GM20000 (cell line): ENCODE measurements at places on chromosomes 6 and 20.

DNA sequence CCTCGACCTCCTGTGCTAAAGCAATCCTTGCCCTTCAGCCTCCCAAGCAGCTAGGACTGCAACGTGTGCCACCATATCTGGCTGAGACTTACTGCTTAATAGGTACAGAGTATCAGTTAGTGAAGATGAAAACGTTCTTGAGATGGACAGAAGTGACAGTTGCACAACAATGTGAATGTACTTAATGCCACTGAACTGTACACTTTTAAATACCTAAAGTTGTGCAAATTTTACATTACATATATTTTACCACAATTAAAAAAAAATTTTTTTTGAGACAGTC is 25.9 kb downstream of the NUDT3 start:
- DNase-seq, result no peak

DNA sequence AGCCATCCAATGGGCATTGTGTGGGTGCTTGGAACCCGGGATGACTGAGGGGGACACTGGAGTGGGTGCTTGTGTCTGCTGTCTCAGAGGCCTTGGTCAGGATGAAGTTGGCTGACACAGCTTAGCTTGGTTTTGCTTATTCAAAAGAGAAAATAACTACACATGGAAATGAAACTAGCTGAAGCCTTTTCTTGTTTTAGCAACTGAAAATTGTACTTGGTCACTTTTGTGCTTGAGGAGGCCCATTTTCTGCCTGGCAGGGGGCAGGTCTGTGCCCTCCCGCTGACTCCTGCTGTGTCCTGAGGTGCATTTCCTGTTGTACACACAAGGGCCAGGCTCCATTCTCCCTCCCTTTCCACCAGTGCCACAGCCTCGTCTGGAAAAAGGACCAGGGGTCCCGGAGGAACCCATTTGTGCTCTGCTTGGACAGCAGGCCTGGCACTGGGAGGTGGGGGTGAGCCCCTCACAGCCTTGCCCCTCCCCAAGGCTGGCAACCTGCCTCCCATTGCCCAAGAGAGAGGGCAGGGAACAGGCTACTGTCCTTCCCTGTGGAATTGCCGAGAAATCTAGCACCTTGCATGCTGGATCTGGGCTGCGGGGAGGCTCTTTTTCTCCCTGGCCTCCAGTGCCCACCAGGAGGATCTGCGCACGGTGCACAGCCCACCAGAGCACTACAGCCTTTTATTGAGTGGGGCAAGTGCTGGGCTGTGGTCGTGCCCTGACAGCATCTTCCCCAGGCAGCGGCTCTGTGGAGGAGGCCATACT is 49.4 kb downstream of the PYGB start:
- peak; percentile 81 for DNase-seq

DNA sequence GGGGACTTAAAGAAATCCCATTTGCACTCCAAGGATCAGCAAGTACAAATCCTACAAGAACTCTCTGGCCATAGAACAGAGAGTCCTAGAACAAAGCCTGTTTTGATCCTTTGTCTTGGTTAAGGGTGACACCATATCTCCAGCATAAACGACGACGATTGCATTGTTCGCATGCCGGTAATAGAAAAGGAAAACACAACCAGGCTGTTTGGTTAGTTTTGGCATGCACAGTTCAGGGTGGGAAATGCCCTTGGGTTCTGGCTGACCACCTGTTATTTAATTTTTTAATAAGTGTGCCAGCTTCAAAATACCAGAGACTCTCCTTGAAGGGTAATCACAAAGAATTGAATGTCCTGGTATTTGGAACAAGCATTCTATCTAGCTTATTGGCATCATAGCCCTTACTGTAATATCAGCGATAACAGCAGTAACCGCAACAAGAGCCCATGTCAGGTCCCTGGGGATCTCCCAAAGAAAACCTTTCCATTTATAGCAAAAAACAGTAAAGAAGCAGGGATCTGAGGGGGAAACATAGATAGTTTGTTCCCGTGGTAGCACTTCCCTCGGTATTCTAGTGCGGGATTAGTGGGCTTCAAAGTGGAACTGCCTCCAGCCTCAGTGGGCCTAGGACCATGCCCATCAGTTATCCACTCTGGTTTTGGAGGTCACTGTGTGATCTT is 77.1 kb downstream of the TMEM170B start:
- DNase-seq, result no peak

- no peak for DNase-seq
These were observed 156.3 kb upstream of the RNF24 start for GRCh38 chr20:4171538-4172116.

GRCh38 chr20:63076421-63076820 is 69.7 kb upstream of the BHLHE23 start:
- DNase-seq, result no peak

DNA sequence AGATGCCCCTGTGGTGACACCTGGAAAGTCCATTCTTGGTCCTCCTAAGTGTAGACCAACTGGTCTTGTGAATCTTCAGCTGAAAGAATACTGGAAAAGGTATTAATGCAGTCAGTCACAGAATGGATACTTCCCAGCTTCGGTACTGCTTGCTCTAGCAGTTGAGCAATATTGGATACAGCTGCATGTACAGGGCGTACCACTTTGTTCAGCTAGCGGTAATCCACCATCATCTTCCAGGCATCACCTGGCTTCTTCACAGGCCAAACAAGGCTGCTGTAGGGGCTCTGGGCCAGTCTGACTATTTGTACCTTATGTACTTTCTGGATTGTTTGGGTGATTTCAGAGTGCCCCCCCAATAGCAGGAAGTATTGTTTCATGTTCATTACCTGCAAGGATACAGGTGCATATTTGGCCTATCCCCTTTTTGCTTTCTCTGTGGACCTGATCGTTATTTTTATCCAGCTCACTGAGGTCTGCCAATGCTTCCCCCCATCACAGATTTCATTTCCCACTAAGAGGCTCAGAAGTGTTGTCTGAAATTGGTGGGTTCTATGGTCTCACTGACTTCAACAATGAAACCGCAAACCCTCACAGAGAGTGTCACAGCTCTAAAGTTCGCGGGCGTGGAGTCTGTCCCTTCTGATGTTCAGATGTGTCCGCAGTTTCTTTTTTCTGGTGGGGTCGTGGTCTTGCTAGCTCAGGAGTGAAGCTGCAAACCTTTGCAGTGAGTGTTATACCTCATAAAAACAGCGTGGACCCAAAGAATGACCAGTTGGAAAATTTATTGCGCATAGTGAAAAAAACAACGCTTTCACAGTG is 52.2 kb downstream of the TRIM27 start:
- DNase-seq, result no peak

DNA sequence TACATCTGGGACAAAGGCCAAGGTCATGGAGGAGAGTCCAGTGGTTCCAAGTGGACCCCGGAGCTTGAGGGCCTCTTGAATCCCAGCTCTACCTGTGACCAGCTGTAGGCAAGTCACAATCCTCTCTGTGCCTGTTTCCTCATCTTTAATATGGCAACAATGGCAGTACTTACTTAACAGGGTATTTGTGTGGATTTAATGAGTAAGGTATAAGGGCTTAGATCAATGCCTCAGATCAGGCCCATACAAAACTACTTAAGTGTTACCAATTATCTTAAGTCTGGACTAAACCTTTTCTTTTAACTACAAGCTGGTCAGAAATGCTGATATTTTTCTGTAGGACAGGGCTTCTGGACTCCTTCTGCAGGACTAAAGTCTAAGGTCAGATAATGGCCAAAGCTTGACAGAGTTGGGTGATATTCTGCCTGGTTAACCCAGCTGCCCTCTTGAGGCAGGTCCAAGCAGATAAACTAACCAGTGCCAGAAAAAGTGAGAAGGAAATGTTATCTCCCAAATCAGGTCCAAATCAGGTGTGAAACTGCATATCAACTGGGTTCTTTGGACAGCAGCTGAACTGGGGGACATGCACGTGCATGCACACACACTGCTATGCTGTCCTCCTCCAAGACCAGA is 2.2 kb downstream of the SULF2 start:
- peak; percentile 49 for DNase-seq

DNA sequence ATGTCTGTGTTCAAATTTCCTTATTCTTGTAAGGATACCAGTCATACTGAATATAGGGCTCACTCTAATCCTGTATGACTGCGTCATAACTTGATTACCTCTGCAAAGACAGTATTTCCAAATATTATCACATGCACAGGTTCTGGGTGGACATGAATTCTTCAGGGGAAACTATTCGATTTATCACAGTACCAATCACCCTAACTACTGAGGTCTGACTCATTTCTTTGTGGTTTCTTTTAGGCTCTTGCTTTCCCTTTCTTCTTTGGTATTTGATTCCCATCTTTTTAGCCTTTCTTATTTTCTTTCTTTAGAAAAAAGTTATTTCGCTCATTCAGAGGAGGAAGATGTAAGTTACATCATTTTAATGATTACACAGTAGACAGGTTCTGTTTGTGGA is 40.3 kb upstream of the TBX18 start:
- DNase-seq, result no peak

- DNase-seq, result no peak
These were observed 75.8 kb downstream of the SMLR1 start for GRCh38 chr6:130903007-130903406.

DNA sequence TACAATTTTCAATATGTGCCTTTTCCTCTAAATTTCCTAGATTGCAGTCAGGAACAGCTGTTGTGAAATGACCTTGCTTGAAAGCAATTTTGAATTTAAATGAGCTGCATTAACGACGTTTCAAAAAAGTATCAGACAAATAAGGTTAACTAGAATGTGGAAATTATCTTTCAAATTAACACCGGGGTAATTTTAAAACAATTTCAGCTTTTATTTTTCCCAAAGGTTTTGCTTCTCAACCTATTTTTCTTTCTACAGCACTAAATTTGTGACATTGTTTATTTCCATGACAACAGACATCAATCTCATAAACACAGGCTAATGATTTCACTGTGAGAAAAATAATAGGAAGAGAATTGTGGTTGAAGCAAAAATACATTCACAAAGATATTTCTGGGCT is 38.5 kb downstream of the COL12A1 start:
- DNase-seq, result no peak

GRCh38 chr6:111354758-111355555 is 128.1 kb downstream of the REV3L start:
- DNase-seq, result no peak

DNA sequence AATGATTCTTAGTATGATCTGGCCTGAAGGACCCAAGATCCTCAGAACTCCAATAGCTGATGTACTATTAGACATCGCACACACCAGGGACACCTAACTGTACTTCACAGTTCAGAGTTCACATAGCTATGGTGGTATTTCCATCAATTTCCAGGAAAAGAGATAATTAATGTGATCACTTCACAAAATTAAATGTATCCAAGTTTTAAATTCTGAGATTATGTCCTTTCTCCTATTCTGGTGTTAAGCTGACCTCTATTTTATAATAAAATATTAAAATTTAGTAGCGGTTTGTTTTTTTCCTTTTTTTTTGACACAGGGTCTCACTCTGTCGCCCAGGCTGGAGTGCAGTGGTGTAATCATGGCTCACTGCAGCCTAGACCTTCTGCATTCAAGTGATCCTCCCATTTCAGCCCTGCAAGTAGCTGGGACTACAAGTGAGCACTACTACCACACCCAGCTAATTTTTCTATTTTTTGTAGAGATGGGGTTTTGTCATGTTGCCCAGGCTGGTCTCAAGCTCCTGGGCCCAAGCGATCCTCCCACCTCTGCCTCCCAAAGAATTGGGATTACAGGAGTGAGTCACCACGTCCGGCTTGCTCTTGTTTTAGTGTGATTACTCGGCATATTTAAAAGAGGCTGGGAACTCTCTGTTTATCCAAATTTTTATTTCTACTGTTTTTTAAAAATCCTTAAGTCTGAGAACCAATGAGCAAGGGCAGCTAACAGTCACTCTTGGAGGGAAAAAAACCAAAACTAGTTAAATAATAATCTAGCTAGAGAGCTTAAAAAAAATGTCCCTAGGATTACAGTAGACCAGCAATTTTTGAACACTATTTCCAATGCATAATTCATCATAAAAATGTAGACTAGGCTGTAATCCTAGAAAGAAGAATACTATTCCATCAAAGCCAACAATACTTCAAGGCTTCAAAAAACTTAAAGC is 16.0 kb downstream of the KIF13A start:
- DNase-seq, result no peak

DNA sequence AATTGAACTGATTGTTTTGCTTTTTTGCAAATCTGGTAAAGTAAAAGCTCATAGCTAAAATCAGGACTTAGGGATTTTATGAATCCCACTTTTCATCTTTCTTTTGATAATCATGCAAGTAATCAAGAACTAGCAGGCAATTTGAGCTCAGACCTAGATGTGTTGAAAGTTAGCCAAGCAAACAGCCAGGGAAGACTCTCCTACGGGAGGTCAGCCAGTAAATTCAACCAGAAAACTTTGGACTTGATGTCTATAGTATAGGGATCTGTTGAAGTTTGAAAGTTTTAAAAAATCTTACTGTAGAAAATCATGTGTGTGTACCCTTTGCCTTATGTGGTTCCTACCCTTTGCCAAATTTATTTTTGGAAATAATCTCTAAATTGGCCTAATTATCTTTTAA is 95.0 kb upstream of the TPD52L1 start:
- no peak for DNase-seq

- no peak for DNase-seq
These were observed 33.0 kb downstream of the RIPOR2 start for GRCh38 chr6:24902782-24903181.

DNA sequence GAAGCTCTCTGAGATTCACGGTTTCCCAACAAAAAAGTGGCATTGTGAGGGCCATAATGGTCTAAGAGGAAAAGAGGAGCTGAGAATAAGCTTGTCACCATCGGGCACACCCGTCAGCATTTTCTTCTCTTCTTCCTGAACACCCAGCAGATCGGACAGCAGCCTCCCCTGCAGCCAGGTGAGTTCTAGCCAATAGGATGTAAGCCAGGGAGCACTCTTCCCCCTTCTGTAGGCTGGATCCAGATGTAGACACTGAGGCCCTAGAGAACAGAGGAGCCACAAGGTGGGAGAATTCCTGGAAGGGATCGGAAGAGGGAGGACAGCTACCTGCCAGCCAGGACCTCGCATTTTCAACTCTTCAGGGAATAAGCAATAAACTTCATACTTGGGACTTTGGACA is 228.0 kb downstream of the SYNDIG1 start:
- no peak for DNase-seq

- no peak for DNase-seq
These were observed 151.7 kb upstream of the RPS6KA2 start for GRCh38 chr6:166778776-166779175.

- DNase-seq, result no peak
These were observed 64.0 kb downstream of the KIF13A start for GRCh38 chr6:17923401-17923863.

GRCh38 chr20:3735768-3736167 is 3.3 kb downstream of the HSPA12B start:
- no peak for DNase-seq

DNA sequence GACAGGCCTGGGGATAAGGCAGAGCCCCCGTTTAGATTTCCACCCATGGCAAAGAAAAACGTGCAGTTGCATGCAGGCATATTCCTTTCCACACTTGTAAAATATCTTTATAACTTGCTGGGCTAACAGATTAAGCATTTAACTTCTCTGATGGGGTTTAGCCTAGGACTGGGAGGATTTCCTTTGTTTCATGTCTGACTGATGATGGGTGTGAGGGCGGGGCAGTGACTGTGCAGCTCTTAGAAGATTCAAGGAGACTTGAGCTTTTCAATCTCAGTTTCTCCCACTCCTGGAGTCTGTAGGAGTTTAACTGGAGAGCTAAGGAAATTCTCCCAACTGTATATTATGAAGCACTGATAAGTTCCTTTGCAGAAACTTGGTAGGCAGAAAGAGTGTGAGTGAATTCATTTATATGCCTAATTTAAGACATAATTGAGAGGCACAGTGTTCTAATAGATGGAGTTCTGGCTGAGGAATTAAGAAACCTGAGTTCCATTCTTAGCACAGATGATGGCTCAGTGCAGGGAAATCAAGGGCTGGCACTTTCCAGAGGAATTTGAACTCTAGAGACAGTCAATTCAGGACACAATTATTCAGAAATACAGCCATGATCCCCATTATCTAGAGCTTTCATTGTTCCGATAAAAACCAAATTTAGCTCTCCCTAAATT is 214.6 kb upstream of the CNR1 start:
- no peak for DNase-seq
